ENCODE measurements at places on chromosomes 7 and 10.

DNA sequence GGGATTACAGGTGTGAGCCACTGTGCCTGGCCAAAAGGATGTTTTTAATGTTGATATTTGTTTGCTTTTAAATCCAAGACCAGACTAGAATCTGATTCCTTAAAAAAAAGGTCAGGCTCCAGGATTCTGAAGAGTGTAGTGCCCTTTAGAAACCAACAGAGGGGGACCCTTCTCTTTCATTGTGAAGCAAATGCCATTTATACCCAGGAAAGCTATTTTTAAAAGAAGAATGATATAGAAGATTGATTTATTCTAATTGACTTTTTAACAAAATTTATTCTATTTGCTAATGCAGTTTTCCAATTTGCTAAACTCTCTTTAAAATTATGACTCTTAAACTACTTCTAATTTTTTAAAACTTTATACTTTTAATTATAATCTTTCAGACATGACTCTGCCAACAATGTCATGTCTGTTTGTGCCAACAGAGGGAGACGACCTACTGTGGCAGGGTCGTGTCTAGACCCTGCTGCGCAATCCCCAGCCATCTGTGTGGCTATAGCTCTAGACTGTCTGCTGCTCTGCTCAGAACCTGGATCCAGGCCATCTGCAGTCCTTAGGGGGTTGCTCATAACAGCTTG lies 201.0 kb upstream of the IMMP2L start:
- no peak overlapping the region for H3K4me3 ChIP-seq
- H3K27ac ChIP-seq, result no peak overlapping the region
- no peaks in the 10 kb centered on the region for H3K4me1 ChIP-seq
- no peaks in the 10 kb centered on the region for H3K27me3 ChIP-seq
- H3K36me3 ChIP-seq, result no peaks in the 10 kb centered on the region

GRCh38 chr10:103493916-103494877 lies 692 bp downstream of the NEURL1 start:
- peak; percentile 56 for DNase-seq
- H3K36me3 ChIP-seq, result no peaks in the 10 kb centered on the region
- no peak overlapping the region for H3K27ac ChIP-seq
- peaks cover 17% of the 10 kb centered on the region for H3K27me3 ChIP-seq
- peak overlapping the region; percentile 37 for H3K4me3 ChIP-seq

DNA sequence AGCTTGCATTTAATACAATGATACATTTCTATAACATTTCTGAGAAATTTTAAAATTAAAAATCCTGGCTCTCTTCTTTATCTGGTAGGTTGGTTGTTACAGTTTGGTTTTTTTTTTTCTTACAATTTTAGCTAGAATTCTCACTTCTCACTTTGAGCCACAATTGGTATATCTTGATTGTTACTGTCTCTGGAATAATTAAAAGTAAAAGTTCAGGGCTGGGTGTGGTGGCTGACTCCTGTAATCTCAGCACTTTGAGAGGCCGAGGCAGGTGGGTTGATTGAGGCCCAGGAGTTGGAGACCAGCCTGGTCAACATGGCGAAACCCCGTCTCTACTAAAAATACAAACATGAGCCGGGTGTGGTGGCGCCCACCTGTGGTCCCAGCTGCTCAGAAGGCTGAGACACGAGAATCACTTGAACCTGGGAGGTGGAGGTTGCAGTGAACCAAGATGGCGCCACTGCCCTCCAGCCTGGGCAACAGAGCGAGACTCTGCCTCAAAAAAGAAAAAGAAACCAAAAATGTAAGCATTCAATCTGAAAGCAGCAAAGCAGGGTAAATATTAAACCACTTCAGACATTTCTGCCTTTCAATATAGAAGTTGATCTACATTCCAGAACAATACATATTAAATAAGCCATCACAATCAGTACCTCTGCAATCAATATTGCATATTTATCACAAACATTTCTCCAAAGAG lies 88.6 kb upstream of the PFKP start:
- H3K27ac ChIP-seq, result no peak overlapping the region
- no peak overlapping the region for H3K4me3 ChIP-seq
- no peak for DNase-seq
- no peaks in the 10 kb centered on the region for H3K4me1 ChIP-seq

GRCh38 chr7:150370612-150371071 lies 2.0 kb downstream of the REPIN1 start:
- DNase-seq, result peak; percentile 41
- H3K36me3 ChIP-seq, result no peaks in the 10 kb centered on the region
- H3K27me3 ChIP-seq, result no peaks in the 10 kb centered on the region
- peak overlapping the region; percentile 98 for H3K27ac ChIP-seq
- H3K4me3 ChIP-seq, result peak overlapping the region; percentile 93

GRCh38 chr10:126227762-126228134 lies 160.5 kb downstream of the ADAM12 start:
- no peak for DNase-seq
- H3K4me3 ChIP-seq, result no peak overlapping the region
- H3K27ac ChIP-seq, result no peak overlapping the region

GRCh38 chr10:20785174-20785573 lies 111.9 kb downstream of the NEBL start:
- no peaks in the 10 kb centered on the region for H3K27me3 ChIP-seq
- no peaks in the 10 kb centered on the region for H3K4me1 ChIP-seq
- no peak overlapping the region for H3K27ac ChIP-seq
- no peak overlapping the region for H3K4me3 ChIP-seq
- no peaks in the 10 kb centered on the region for H3K36me3 ChIP-seq

DNA sequence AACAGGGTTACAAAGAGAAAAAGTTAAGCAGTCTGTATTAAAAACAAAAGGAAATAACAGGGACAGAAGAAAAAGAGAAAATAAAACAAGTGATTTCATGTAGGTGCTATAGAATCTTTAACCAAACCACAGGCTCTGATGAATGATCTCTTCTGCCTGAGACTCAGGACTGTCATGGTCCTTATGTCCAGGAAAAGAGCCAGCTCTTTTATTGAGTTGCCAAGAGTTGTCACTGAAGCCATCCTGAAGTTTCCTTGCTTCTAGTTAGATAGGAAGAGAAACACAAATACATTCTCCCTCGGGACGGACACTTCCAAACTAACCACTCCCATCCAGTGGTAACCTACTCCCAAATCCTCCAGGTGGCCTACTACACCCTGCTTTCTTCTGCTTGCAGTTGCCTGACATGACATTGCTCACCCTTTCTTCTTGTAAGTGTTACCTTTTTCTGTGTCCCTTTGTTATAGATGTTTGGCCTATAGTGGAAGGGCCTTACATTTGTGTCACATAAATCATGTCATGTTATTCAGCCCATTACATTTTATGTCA lies 346.7 kb downstream of the NRG3 start:
- H3K27ac ChIP-seq, result no peak overlapping the region
- H3K27me3 ChIP-seq, result no peaks in the 10 kb centered on the region
- no peak overlapping the region for H3K4me3 ChIP-seq
- H3K4me1 ChIP-seq, result no peaks in the 10 kb centered on the region
